NCI-H2171 (cell line): ENCODE measurements at places on chromosomes 5 and 9.

DNA sequence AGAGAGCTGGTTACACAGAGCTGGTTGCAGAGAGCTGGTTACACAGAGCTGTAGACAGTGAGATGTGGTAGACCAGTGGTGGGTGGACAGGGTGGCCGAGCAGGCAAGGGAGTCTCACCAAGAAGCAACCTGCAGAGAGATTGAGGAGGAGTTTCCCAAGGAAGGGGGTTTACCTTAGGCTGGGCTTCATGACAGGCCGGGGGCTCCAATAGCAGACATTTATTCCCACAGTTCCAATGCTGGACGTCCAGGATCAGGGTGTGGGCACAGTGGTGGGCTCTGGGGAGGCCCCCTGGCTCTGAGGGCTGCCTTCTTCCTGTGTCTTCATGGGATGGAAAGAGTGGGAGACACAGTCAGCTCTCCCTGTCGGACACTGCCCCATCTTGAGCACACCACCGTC, 386.9 kb upstream of the IRX4 start:
- no peak for DNase-seq

GRCh38 chr5:9207817-9208418, 338.0 kb downstream of the SEMA5A start:
- DNase-seq, result peak; percentile 35

DNA sequence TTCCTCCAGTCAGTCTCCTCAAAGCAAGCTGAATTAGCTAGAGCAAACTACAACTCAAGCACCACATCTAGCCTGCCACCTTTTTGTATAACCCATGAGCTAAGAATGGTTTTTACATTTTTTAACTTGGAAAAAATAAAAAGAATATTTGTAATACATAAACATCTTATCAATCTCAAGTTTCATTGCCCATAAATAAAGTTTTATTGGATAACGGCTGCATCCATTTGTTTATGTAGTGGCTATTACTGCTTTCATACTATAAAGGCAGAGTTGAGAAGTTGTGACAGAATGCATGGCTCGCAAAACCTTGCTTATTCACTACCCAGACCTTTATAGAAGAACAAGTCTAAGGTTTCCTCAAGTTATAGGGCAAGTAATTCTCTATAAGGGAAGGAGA, 95.7 kb downstream of the ELAVL2 start:
- DNase-seq, result no peak

DNA sequence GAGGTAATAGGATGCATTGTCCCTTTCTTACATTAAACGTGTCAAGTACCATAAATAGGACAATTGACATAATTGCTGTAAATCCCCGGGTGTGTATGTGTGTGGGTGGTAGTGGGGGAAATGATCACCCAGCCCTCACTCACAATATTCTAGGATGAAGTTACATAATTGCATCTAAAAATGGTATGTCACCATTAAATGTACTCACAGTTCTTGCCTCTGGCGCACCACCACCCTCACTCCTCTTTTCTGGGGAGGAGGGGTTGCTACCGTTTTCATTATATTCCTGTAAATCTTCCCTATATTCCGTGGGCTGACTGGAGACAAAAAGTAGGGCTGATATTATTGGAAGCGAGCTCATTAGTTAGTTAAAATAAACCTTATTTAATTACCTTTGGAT, 563.8 kb downstream of the TLR4 start:
- DNase-seq, result no peak

DNA sequence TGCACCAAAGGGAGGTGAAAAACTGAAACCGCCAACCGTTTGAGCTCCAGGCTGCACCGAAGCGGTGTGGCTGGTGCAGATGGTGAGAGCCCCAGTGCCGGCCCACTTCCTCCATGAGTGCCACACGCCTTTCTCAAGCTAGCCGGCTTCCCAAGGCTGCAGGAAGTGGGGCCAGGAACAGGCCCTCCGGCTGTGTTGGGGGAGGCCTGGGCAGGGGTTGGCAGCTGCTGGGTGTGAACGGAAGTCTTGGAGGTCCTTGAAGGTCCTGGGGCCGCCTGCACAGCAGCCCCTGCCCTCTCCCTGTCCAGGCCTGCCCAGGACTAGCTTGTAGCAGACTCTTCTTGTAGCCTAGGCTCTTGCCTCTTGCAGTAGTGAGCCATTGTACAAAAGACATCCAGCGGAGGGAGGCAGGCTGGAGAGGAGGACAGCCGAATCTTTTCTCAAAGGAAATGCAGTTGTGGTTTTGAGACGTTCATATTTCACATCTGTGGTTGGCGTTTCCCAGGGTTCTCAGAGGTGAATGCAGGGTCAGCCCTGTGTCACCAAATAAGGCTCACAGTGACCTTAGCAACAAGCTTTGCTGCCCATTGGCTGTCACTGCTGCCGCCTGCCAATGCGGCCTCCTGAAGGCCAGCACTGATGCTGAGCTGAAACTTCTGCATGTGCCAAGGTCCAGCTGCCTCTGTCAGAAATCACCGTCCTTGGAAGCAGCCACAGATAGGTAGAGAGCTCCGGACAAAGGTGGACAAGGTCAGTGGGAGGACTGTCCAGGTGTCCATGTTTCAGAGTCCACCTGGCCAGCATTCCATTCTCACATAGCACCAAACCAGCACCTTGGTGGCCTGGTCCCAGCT, 23.9 kb downstream of the IRF1 start:
- DNase-seq, result no peak

DNA sequence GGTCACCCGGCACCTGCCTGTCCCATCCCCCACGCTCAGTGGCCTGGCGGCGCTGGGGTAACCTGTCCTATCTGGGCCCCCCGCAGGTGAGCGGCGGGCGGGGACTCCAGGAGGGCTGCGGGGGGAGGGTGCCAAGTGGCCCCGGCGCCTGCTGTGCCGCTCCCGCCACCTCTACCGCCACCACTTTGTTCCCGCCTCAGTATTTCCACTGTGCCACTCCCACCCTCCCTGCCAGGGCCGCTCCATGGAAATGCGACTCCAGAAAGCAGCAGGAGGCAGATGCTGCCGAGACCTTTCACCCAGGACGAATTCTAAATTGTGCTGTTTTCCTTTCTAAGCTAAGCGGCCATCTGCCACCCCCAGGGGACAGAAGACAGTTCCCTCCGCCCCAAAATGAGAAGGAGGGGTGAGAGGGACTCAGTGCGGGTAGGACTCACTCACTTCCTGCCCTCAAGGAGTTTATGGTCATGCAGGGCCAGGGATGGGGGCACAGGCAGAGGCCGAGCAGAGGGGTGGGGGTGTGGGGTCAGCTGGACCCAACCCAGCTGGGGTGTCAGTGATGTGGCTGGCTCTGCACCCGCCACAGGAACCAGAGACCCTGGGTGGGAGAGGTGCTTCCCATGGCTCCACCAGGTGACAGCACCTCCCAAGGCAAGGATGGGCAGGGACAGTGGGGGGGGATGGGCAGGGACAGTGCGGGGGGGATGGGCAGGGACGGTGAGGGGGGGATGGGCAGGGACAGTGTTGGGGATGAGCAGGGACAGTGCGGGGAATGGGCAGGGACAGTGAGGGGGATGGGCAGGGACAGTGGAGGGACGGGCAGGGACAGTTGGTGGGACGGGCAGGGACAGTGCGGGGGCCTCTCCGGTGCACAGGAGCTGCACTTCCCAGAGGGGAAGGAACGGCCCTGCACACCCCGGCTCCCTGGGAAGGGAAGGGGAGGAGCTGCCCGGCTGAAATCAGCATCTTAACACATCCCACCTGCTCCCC, 17.8 kb downstream of the NOTCH1 start:
- DNase-seq, result peak; percentile 99

DNA sequence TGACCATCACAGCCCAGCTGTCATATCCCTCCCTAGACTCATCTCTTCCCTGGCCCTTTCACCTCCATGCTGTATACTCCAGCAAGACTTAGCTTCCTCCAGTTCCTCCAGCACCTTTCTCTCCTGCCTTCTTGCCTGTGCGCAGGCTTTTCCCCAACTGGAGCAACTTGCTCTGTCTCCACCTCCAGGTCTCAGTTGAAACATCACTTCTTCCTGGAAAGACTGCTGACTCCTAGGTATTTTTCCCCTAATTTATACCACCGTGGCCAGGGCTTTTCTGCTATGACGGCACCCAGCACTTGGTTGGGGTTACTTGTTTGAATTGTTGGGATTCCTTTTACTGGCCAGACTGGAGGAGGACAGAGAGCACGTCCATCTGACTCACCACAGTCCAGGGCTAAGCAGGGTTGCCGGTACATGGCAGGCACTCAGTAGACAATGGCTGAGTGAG, 67.5 kb downstream of the KCNIP1 start:
- DNase-seq, result no peak
